ENCODE measurements at places on chromosomes 1 and 21.

DNA sequence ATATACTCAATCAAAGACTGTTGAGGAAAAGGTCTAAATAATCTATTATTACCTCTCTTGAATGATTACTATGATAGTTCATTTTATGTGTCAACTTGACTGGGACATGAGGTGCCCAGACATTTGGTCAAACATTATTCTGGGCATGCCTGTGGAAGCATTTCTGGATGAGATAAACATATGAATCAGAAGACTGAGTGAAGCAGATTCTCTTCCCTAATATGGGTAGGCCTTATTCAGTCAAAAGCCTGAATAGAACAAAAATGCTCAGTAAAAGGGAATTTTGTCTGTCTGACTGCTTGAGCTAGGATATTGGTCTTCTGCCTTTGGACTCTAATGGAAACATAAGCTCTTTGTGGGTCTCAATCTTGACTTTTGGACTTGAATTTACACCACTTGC lies 73.3 kb upstream of the SOX13 start:
- DNase-seq = no peak

DNA sequence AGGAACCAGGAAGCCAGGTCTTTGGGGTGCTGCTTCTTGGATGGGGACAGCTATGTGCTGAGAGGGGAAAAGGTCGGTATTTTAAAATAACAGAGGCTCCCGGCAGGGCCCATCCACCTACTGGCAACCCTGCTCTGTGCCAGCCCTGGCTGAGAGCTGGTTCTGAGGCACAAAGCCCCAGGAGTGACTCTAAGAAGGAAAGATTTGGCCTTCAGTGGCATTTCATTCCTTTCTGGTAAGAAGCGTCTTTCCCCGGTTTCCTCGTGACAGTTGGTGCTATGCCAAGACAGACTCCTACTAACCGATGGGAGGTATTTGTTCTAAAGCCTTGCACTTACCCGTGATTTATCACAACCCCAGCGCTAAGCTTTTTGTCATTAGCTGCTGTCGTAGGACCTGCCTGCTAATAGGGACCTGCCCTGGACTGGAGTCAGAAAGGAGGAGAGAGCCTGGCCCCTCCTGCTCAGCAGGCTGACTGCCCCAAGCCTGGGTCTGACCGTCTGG lies 123.1 kb upstream of the ADAR start:
- DNase-seq = no peak

DNA sequence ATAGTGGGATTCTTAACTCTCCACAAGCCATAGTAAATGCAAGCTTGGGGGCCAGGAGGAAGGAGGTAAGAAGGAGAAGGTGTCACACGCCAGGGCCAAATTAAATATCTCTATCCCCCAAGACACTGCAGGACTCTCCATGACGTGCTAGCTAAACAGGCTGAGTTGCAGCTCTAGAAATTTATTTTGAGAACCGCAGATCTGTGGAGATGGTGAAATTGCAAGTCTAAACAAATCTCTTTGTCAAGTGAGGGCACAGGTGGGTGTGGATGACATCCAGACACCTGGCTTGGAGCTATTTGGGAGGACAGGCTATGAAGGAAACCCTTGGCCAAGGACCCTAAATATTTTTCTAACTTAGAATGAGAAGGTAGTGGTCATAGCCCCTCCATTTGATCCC lies 39.5 kb upstream of the USP1 start:
- DNase-seq = no peak

- no peak for DNase-seq
Measured at GRCh38 chr21:14688412-14688811, 142.3 kb upstream of the SAMSN1 start.

DNA sequence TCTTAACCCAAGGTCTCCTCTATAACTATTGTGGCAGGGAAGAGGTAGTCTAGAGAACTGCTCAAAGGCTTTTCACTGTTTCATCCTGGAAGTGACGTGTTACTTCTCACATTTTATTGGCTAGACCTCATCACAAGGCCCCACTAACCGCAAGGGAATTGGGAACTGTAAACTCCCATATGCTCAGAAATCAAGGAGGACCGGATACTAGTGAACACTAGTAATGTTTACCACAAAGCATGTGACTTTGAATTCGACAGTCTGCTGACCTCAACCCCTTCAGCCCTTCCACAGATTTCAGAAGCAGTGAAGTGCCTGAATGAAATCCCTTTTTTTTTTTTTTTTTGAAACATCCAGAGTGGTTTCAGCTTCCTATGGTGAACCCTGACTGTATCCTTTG lies 3.4 kb upstream of the EEIG2 start:
- no peak for DNase-seq

GRCh38 chr1:246001142-246001836 lies 505.8 kb downstream of the SMYD3 start:
- no peak for DNase-seq

DNA sequence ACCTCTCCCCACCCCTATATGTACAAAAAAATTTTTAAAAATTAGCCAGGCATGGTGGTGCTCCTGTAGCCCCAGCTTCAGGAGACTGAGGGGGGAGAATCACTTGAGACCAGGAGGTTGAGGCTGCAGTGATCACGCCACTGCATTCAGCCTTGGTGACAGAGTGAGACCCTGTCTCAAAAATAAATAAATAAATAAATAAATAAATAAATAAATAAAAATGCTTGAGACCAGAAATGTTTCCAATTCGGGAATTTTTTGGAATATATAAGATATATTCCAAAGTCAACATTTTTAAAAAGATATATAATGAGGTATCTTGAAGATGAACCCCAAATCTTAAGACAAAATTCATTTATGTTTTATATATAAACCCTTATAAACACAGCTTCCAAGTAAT lies 42.4 kb upstream of the RAB4A start:
- no peak for DNase-seq

GRCh38 chr1:150807249-150808023 lies 624 bp downstream of the CTSK start:
- no peak for DNase-seq

DNA sequence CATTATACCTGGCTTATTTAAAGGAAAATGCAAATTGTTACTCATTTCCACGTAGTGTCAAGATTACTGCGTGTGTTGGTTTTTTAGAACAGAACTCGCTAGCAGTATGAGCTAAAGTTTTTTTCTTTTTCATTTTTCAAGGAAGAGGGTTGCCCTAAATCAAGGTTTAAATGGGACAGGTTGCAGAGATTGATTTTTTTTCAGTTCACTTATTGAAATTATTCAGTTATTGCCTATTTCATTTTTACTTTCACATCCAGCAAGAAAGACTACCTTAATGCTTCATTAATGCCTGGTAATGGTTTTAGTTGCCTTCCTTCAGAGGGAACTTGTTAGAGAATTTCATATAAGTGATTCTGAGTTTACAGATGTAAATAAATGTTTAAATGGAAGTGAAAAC lies 5.6 kb downstream of the FAM20B start:
- DNase-seq = no peak

- DNase-seq = no peak
Measured at GRCh38 chr1:8477166-8477982, 159.5 kb downstream of the SLC45A1 start.

GRCh38 chr1:27622828-27623227 lies 12.2 kb downstream of the FGR start:
- DNase-seq = no peak

DNA sequence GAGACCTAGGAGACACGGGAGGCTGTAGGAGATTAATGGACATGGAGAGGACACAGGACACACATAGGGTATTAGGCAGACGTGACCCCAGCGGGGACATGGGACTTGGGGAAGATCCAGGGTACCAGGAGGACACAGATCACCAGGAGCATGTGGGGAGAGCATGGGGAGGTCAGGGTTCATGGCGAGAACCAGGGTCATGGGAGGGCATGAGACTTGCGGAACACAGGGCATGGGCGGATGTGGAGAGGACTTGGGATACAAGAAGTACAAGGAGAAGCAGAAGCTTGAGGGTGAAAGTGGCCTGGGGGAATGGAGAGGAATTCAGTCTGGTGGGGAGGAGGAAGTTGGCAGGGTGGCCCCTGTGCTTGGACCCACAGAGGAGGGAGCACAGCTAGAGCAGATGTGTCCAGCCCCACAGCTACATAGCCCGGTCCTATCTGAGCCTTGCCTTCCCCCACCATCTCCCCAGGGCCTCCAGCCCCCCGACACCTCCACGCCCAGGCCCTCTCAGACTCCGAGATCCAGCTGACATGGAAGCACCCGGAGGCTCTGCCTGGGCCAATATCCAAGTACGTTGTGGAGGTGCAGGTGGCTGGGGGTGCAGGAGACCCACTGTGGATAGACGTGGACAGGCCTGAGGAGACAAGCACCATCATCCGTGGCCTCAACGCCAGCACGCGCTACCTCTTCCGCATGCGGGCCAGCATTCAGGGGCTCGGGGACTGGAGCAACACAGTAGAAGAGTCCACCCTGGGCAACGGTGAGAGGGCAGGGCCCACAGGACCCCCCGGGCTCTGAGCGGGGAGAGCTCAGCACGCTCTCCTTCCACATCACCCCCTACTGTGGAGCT lies 12.1 kb downstream of the TIE1 start:
- no peak for DNase-seq

GRCh38 chr21:41682719-41683179 lies 84.1 kb downstream of the RIPK4 start:
- no peak for DNase-seq

- DNase-seq = no peak
Measured at GRCh38 chr1:156281281-156281680, 1.3 kb downstream of the SMG5 start.

Data from activated CD4-positive, alpha-beta T cell treated with anti-CD3 and anti-CD28 coated beads for 1 hour (primary cell).